Activated CD4-positive, alpha-beta memory T cell treated with anti-CD3 and anti-CD28 coated beads, Interleukin-2, amount 10 ng/mL, durations not matched to agents 7 days and 5 days (primary cell): ENCODE measurements at places on chromosomes 4 and X.

DNA sequence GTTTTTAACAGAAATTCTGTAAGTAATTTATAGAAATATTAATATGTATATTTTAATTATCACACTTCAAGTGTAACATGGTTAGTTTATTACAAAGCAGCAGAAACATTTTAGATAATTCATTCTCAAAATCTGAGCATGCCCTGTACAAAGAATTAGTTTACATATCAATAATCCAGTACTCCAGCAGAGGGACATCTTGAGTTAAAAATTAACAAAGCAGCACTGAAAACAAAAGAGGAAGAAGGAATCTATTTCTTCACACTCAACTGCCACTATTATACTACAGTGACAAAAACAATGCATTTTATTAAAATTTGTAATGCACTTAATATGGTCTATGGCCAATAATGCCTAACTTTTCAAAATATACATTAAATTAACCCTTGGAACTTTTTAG lies 179.1 kb upstream of the KLHL4 start:
- no peaks in the 10 kb centered on the region for H3K27me3 ChIP-seq
- H3K36me3 ChIP-seq: no peaks in the 10 kb centered on the region
- no peak for DNase-seq

GRCh38 chr4:67616478-67616877 lies 58.0 kb downstream of the STAP1 start:
- H3K4me1 ChIP-seq: no peaks in the 10 kb centered on the region
- no peak overlapping the region for H3K4me3 ChIP-seq
- peaks cover 71% of the 10 kb centered on the region for H3K36me3 ChIP-seq
- no peak for DNase-seq
- H3K27ac ChIP-seq: no peak overlapping the region

DNA sequence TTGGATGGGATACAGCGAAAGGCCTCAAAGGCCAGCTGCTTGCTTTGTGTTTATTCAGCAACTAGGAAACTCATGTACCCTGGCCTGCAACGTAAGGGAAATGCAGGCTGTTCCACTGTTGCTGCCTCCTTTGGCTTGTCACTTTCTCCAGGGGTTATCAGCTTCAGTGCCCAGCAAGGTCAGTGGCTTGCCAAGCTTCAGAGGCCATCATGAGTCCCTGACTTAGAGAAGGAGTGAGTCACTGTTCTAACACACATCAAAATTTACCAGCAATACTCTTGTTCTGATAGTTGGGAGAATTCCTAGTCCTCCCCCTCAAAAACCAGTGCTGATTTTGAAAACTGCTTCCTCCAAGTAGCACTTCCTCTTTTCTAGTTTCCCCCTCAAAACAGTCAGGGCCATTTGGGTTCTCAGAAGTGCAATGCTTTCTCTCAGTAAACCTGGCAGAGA lies 250.8 kb downstream of the ARHGAP24 start:
- H3K4me3 ChIP-seq: no peak overlapping the region
- H3K4me1 ChIP-seq: no peaks in the 10 kb centered on the region
- H3K27me3 ChIP-seq: no peaks in the 10 kb centered on the region
- H3K27ac ChIP-seq: no peak overlapping the region

GRCh38 chr4:148076964-148077363 lies 345.1 kb downstream of the ARHGAP10 start:
- H3K27me3 ChIP-seq: no peaks in the 10 kb centered on the region
- no peaks in the 10 kb centered on the region for H3K4me1 ChIP-seq
